ENCODE measurements at places on chromosomes 4 and X.

DNA sequence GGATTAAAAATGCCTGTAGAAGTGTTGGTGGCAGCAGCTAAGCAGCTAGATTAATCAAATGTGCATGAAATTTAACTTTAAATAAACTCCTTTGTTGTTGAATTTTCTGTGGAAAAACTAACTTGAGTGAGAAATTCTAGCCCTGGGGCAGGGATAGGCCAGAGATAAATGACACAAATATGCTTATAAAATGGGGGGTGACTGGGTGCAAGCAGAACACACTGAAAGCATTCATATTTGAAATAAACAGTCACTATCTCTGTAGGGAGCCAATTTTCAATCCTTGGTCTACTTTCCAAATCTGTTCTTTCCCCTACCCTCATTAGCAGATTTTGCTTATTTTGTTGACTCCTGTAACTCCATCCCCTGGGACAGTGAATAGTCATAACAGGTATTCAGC, 47.9 kb downstream of the RBPJ start:
- no peak for DNase-seq

- DNase-seq: no peak
Observed at GRCh38 chr4:6076391-6076790, 58.2 kb upstream of the C4orf50 start.

DNA sequence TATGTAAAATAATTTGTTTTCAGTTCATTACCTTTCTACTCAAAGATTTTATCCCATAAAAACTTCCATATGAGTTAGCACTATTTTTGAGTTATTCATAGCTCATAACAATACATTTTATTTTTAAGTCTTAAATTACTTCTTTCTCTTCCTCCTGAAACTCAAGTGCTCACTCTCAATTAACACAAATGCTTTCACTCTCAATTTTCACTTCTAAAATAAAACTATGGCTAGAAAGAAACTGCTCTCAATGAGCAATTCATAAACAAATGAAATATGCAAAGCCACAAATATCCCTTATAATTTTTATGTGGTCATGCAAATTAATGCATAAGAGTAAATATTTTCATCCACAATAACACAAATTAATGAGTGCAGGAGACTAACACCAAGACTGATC, 38.8 kb downstream of the MAML3 start:
- DNase-seq: no peak

GRCh38 chrX:17977696-17978095, 116.6 kb upstream of the RAI2 start:
- DNase-seq: no peak

DNA sequence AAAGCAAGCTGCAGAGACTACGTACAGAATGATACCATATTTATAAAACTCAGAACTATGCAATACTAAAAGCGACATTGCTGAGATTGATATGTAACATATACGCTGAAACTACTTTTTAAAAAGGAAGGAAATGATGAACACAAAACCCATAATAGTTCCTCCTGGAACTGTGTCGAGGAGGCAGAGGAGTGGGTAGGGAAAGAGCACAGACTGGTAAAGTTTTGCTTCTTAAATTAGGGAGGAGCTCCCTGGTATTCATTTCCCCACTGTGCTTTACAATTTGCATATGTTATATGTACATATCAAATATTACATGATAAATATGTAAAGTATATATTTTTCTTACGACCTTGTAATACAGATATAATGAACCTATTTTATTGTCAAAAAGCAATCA, 13.9 kb downstream of the UFSP2 start:
- DNase-seq: no peak

- DNase-seq: no peak
Observed at GRCh38 chrX:82695066-82695465, 813.0 kb upstream of the POU3F4 start.

DNA sequence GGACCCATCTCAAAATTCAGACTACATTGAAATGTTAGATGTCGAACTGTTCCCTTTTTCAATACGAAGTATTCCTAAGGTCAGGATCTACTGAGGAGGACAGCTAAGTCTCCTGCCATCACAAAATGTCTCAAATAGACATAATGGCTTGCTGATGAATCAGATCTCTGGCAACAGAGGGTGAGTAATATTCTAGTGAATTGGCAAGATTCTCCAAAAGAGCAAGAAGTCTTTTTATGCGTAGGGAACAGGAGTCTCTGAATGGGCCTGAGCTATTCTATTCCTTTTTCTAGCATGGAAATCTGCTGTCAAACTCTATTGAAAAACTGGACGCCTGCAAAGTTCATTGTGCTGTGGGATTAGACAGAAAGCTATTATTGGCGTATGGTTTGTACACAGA, 145.4 kb downstream of the FNIP2 start:
- no peak for DNase-seq

GRCh38 chr4:105208561-105208960, 61.9 kb downstream of the TET2 start:
- no peak for DNase-seq

GRCh38 chr4:159368320-159368719, 265.4 kb downstream of the RAPGEF2 start:
- DNase-seq: no peak
